Amniotic stem cell (primary cell): ENCODE measurements at places on chromosomes 4 and X.

GRCh38 chr4:179941911-179942310 lies 2301.3 kb upstream of the TENM3 start:
- no peak for DNase-seq

GRCh38 chr4:39976945-39977488 lies 694 bp downstream of the PDS5A start:
- no peak for DNase-seq

GRCh38 chr4:162853788-162854187 lies 312.9 kb downstream of the NAF1 start:
- DNase-seq: no peak

DNA sequence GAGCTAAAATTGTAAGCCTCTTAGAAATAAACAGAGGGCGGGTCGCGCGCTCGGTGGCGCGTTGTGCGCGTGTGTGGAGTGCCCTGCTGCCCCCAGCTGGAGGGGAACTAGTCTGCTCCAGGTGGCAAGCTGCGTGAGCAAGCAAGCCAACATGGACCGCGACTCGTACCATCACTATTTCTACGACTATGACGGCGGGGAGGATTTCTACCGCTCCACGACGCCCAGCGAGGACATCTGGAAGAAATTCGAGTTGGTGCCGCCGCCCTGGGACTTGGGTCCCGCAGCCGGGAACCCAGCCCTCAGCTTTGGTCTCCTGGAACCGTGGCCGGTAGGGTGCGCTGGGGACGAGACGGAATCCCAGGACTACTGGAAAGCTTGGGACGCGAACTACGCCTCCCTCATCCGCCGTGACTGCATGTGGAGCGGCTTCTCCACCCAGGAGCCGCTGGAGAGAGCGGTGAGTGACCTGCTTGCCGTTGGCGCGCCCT lies 66.1 kb downstream of the DNAAF6 start:
- no peak for DNase-seq

- no peak for DNase-seq
Observed at GRCh38 chrX:17613979-17614588, 123.2 kb upstream of the SCML1 start.

DNA sequence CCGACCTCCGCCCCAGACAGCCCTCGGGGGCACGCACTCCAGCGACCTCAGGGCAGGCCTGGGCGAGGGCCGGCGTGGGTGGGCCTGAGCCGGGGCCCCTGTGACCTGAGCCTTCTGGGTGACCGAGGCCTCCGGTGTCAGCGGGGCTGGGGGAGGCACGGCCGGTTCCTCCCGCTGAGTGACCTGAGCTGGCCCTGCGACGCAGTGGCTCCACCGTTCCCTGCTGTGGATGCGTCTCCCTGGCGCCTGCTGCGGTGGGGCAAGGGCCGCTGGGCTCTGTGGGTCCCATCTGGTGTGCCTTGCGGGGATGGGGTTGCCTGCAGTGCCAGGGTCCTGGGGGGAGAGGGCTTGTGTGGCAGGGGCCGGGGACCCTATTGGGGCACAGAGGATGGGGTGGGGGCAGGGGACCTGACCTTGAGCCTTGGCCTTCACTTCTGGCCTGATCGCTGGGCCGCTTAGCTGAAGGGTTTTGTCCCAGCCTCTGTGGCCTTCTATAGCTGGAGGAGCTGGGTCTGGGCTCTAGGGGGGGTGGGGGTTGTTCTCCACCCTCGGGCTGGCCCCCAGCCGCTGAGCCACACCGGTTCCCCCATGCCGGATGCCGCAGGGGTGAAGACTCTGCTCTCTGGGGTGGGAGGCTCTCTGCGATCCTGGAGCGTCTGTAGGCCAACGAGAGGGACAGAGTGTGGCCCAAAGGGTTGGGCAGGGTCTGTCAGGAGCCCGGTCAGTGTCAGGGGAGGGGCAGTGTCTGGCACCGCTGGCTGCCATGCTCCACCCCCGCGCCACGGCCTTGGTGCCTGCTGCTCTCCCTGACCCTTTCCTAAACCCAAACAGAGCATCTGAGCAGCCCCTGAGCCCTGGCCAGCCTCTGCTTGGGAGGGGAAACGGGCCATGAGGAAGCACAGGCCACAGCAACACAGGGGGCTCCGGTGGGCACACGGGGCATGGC lies 2.3 kb downstream of the NAT8L start:
- no peak for DNase-seq

DNA sequence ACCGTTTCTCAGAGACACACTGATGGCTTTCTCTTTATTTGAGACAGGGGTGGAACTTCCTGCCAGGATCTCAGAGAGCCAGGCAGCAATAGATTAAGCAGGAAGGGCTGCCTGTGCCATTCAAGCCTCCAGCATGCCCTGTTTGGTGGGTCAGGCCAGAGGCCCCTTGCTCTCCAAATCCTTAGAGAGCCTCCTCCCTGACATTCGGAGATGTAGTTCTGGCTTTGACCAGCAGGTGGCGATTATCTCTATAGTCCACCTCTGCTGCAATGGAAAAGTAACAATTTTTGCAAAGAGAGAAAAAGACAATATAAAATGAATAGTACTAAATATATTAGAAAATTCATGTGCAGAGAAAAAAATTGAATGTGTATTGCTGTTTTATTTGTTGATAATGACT lies 93.9 kb downstream of the NXF2B start:
- no peak for DNase-seq

DNA sequence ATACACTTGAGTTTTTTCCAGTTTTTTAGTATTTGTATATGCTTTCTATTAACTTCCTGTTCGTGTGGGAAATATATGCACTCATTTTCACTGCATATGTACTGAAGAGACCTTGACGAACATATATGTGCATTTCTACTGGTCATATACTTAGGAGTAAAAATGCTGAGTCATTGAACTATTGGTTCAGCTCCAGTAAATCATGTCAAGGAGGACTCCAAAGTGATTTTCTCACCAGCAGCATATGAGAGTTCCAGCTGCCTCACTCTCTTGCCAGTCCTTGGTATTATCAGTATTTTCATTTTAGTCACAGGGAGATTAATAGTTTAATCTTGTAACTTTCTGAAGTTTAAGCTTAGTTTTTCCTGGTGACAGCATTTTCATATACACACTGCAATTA lies 2750.2 kb downstream of the ARAP2 start:
- no peak for DNase-seq

DNA sequence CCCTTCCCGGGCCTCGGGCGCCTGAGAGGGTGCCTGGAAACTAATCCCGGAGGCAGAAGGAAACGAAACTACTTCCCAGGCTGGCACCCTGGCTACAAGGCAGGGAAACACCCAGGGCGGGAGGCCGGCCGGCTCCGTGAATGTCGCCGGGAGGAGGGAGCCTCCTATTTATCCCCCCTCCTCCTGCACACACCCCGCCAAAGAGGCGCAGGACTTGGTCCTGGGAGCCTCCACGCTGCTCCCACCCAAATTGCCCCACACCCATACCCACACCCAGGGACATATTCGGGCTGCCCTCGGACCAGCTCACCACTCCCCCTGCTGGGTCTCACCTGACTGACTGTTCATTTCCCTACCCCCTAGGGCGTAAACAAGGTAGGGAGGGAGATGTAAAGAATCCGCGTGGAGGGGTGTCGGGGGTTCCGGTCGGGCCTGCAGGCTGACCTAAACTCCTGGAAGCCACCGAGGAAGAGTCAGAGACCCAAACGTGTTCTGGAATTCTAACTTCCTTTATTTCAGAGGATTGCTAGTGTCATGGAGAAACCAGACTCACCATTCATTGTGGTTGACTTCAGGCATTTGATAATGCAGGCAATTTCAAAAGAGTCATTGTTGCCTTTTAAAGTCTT lies at the start of gene BTC:
TSS of gene BTC (minus strand) at position 142 of the 629 bp plus-strand sequence. CDS start 198 bp downstream, outside the sequence.
- no peak for DNase-seq
